ENCODE measurements at places on chromosomes 2 and 18.

GRCh38 chr18:77657651-77658298 is 408.1 kb downstream of the GALR1 start:
- DNase-seq = no peak

- DNase-seq = no peak
Measured at GRCh38 chr18:27964811-27965210, 212.1 kb downstream of the CDH2 start.

- DNase-seq = no peak
Measured at GRCh38 chr2:233349005-233349998, 5.0 kb upstream of the DGKD start.

DNA sequence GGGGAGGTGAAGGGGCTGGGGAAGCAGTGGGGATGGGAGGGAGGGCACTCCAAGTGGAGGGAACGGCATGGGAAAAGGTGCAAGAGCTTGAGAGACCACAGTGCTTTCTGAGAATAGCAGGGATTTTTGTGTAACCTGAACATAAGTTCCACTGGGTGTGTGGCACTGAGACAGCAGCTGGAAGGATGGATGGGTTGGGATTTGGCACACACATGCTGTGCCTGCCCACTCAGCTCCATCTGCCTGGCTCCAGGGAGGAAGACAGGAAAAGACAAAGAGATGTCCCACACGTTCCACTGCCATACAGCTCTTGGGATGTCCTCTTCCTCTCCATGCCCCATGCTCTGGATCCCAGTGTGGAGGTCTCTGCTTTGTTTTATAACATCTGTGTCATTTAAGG is 114.1 kb upstream of the TEX51 start:
- no peak for DNase-seq

DNA sequence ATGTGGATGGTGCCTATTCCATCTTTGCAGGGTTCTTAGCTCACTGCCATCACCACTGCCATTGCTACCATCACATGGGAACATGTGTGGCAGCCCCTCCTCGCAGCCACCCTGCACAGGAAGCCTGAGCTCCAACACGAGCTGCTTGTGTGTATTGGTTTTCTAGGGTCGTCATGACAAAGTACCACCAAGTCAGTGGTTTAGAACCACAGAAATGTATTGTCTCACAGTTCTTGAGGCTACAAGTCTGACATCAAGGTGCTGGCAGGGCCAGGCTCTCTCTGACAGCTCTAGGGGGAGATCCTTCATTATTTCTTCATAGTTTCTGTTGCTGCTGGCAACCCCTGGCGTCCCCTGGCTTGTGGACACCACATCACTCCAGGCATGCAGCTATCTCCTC is 10.3 kb upstream of the IL1R2 start:
- peak; percentile 9 for DNase-seq

- DNase-seq = no peak
Measured at GRCh38 chr2:56263876-56264275, 80.1 kb downstream of the CCDC85A start.

DNA sequence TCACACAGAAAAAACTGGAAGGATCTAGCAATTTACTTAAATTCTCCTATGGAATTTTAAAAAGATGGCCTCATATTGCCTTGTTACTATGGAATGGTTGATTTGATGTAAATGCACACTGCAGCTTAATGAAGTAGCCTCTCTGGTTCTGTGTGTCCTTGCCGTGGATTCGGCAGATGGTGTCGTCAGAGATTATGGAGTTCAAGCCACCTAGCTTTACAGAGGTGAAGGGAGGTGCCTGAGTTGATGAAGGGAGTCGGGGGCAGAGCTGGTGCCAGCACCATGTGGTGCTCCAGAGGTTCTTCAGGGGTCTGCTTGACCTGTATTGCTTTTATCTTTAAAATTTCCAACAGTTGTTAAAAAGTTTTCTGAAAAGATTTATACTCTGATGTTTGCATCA is 48.8 kb downstream of the ASAP2 start:
- no peak for DNase-seq

- DNase-seq = no peak
Measured at GRCh38 chr2:26640331-26640745, 828 bp downstream of the CIB4 start.
